ENCODE measurements at places on chromosomes 1 and 21.
A peak's percentile ranks its signal among the peaks of the same experiment; 100 is the strongest.

GRCh38 chr1:22289307-22289995 lies 146.6 kb upstream of the WNT4 start:
- no peak for DNase-seq

GRCh38 chr1:6899621-6900020 lies 114.4 kb downstream of the CAMTA1 start:
- no peak for DNase-seq

GRCh38 chr1:29062157-29062942 lies 61.4 kb downstream of the TMEM200B start:
- DNase-seq = no peak

GRCh38 chr1:10979483-10979920 lies 33.0 kb upstream of the TARDBP start:
- DNase-seq = no peak

- peak; percentile 33 for DNase-seq
These were observed 5.5 kb downstream of the SMPDL3B start for GRCh38 chr1:27940297-27940696.

- DNase-seq = no peak
These were observed 64.8 kb upstream of the ATP5PO start for GRCh38 chr21:33980276-33980916.

- no peak for DNase-seq
These were observed 1.6 kb downstream of the OR2AK2 start for GRCh38 chr1:247966532-247967204.

DNA sequence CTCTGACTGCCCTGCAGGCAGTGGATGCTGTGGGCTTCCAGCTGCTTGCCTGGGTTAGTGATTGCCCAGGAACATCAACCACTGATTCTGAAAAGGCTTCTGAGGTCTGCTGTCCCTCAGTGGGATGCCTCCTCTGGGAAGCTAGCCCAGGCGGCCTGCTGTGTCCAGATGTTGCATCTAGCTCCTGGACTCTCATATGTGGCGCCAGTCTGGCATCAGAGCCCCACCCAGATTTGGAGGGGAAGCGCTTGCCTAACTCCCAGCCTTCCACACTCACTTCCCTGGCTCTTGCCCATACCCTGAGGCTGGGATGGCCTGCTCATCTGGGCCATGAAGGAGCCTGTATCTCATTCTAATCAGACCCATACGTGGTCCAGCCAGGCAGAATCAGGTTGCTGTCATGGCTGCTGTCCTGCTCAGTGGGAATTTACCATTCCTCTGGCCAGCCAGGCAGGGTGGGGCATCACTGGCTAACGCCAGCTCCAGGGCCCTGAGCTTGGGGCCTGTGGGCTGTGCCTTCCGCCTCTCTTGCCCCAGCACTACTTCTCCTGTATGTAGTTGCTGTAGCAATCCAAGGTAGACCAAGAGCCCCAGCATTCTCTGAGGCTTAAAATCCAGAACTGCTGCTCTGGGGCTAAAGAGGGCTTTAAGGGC lies 4.1 kb downstream of the CSF1 start:
- no peak for DNase-seq

DNA sequence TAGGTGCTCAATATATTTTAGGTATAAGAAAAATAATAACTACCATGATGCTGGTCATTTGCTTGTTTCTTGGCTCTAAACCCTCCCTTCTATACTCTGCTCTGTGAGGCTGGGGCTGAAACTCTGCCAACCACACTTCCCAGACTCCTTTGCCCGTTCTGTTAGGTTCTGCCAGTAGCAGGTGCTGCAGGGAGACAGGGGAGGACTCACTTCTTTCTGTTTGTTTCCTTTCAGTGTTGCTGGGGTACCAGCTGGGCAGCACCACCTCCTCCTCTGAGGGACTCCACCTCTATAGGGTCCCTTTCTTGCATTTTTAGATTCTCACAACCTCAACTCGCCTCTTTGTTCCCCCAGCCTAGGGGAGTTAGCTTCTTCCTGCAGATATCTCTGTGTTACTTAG lies 17.0 kb upstream of the SH2D2A start:
- no peak for DNase-seq

GRCh38 chr1:241696815-241697639 lies 44.9 kb downstream of the WDR64 start:
- no peak for DNase-seq

DNA sequence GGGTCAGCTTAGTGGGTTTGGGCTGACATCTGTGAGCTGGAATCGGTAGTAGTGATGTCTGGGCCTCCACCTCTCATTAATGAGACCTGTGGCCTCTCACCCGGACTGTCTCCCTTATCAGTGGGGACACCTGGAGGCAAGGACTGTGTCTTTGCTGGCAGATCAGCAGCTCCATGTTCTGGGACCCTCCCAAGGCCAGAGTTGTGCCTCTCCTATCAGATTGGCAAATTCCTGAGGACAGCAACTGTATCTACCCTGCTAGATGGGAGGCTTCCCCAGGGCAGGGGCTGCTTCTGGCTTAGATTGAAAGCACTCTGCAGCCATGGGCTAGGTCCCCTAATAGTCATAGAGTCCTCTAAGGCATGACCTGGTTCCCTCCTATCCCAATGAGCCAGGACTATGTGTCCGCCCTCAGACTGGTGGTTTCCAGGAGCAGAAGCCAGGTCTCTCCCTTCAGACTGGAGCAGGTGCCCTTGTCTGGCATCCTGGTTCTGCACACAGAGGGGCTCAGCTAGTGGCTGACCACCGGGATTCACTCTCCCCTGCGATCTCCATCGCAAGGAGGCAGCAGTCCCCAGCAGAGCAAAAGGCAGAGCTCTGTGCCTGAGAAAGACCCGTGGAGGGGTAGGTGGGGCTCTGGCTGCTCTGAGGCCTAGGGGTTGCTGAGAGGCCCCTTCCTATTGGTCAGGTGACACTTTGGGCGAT lies 5.8 kb downstream of the DRAXIN start:
- DNase-seq = no peak

DNA sequence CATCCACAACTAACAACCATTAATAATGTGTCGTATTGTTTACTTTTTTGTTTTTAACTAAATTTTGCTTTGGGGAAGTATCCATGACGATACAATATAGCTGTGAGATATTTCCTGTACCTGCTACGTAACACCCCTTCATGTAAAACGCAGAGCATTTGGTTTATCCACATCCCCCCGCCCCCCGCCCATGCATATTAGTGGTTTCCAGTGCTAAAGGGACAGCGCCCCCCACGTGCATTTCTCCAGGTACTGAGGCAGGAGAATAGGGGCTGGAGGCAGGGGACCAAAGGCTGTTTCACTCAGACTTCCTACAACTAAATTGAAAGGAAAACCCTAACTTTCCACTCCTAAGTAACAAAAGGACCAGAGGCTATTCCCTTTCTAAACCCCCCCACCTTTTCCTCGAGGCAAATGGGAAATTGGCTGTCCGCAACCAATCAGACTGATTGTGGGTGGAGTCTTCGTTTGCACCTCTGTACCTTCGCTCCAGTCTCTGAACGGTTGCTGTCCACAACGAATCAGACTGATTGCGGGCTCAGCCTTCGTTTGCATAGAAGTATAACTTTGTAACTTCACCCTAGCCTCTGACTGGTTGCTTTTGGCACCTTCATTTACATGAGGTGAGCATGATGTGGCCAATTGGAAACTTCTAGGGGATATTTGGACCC lies 12.2 kb upstream of the RIPK4 start:
- DNase-seq = no peak

DNA sequence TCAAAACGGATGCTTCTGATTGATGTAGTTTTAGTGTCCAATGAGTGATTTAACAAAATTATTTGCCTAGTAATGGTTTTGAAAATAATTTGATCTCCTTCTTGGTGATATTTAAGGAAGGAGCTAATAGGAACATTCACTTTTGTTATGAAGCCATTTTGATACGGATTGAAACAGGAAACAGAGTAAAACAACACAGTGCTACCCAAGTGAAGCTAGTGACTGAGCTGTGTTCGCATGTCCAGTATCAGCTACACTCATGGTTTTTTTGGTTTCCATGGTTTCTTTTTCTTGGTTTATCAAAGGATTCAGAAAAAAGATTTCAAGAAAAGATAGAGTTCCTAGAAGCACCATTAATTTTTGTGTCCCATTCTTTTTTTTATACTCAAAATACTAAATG lies 40.1 kb upstream of the PLEKHO1 start:
- no peak for DNase-seq

- DNase-seq = no peak
These were observed 152.0 kb downstream of the ADGRL4 start for GRCh38 chr1:78854556-78854955.

- DNase-seq = no peak
These were observed 40.9 kb downstream of the STX6 start for GRCh38 chr1:180981596-180982387.

GRCh38 chr1:245984390-245985155 lies 522.5 kb downstream of the SMYD3 start:
- DNase-seq = no peak

GRCh38 chr1:119675349-119676345 lies 27.6 kb upstream of the ZNF697 start:
- DNase-seq = peak; percentile 26

DNA sequence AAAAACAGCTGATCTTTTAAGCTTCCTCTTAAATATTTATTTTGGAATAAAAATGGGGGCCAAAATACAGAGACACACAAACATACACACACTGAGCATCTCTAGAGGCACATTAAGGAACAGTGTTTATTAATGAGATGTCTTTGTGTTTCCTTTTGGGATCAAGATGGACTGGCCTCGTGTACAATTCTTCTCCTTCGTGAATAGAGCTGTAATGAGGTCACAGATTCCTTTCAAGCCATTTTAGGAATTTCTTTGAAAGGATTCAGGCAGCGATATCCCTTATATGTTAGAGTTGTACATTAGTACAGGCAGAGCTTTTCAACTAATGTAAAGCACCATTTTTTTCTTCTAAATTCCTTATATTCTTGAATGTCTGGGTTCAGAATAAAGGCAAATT lies 295.7 kb downstream of the CHRM3 start:
- DNase-seq = no peak

GRCh38 chr1:153253076-153253475 lies 6.4 kb upstream of the LORICRIN start:
- DNase-seq = no peak

DNA sequence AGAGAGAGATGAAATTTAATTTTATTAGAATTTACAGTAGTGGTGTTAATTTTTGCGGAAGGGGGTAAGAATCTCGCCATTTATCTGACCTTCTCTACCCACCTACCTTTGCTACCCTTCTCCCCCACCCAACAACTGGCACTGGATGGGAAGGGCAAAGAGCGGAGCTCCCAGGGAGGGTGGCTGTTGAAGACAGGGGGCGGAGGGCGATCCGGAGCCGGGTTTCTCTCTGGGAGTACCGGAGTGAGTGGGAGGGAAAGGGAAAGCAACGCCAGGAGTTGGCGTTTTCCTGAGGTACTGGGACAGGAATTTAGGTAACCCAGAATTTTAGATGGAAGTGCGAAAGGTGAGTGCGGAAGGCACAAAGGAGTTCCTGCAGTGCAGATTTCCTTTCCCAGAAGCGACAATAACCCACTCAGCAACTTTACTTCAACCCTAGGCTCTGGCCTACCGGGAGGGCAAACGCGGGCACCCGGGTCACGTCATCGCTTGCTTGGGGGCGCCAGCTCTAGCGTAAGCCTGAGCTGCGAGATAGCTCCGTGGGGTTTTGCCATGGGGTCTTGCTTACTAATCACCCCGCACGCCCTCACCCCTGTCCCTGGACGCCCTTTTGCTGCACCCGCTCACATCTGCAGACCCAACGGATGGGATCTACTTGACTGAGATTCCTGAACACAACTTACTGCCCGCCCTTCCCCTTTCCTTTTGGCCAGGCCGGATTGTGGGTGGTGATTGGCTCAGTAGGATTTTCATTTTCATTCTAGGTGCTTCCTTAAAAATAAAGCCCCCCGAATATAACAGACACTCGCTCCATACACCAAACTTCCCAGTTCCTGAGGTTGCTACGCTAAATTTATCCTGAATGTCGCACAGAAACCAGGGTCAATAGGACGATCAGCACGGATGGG lies 413.0 kb upstream of the ESRRG start:
- DNase-seq = no peak

- DNase-seq = no peak
These were observed 243 bp downstream of the ADAM15 start for GRCh38 chr1:155051342-155051776.

- DNase-seq = peak; percentile 14
These were observed 637.3 kb downstream of the MATN1 start for GRCh38 chr1:30085811-30086770.

GRCh38 chr1:31248276-31248675 lies 8.6 kb upstream of the NKAIN1 start:
- DNase-seq = no peak

DNA sequence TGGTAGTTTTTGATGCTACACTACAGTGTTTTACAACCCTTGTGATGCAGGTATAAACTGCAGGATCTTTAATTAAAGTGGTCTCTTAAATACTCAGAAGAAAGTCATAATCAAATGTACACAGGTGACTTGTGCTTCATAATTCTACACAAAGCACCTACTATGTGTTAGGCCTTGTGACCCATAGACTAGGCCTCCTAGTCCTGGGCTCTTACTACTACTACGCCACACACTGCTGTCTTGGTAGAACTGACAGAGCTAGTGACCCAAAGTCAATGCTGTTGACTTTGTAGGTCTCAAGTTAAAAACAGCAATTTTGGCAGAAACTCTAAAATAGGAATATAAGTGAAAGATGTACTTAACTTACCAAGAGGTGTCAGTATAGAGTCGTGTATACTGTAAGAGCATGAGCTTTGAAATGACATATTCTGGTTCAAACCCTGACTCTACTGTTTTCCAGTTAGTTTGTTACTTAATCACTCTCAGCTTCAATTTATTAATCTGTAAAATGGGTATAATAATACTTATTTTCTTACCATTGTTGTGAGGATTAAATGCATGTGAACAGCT lies 48.6 kb upstream of the LMO4 start:
- no peak for DNase-seq

DNA sequence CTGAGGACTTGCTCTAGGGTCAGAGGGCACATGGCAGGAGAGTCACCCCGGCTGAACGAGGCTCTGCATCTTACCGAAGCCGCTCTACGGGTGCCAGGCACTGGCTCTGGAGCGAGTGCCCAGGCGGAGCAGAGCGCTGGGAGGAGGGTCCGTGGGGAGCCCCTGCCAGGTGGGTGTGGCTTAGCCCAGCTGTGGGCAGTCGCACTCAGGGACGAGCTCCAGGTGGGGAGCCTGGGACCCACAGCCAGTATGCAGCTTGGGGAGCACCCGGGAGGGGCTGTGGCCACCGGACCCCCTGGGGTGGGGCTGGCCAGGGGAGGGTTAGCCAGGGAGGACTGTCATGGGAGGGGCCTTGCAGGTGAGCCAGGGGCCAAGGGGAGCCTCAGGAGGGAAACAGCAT lies 3.8 kb downstream of the AGRN start:
- DNase-seq = no peak

DNA sequence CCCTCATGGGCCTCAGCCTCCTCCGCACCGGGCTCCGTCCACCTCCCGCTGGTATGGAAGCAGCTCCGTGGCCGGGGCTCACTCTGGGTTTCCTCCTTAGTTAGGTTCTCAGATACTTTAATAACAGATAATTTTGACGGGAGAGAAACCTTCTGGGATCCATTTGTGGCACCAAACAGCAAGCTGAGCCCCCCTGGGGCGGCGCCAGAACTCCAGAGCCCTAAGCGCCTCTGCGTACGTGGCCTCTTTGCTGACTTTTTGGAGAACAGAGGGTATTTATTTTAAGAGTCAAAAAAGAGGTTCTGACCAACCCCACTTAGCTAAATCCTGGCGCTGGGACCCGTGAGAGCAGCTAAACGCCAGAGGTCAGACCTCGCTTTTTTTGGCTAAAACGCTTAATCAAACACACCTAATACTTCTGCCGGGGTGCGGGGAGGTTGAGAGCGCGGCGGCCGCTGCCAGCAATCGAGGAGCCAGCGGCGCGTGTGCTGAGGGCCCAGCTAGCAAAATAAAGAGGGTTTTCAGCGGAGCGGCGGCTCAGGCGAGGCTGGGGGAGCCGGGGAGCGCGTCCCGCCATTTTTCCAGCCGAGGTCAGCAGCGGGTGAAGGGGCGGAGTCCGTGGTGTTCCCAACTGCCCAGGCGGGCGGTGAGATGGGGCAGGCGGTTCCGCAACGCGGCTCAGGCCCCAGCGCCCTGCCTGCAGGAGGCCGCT lies 171.7 kb downstream of the PRDM16 start:
- no peak for DNase-seq

Data from stimulated activated CD8-positive, alpha-beta memory T cell treated with anti-CD3 and anti-CD28 coated beads, Interleukin-15, amount 100 ng/mL, for 24 hours (primary cell).